ENCODE measurements at places on chromosomes 1 and 21.

- DNase-seq = no peak
Observed at GRCh38 chr1:232009741-232010140, 383.2 kb downstream of the DISC1 start.

DNA sequence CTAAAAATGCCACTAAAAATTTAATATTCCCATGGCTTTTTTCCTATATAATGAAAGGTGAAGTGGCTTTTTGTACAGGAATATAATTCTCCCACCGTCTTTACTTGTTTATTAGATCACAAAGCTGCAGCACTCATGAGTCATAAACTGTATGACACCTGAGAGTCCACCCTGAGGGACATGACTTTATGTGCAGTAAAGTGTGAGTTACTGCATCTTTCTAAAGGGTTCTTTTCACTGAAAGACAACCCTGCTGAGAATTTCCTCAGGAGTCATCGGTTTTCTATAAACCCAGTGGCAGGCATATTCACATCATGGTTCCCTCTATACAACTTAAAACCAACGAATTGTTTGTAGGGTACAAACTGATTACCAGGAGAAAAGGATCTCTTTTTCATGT is 77.4 kb downstream of the APP start:
- DNase-seq = no peak

- no peak for DNase-seq
Observed at GRCh38 chr1:219797009-219797408, 131.3 kb downstream of the SLC30A10 start.

- no peak for DNase-seq
Observed at GRCh38 chr1:179166663-179167417, 62.6 kb downstream of the ABL2 start.

GRCh38 chr1:238409191-238409850 is 518.6 kb upstream of the ZP4 start:
- DNase-seq = no peak

- no peak for DNase-seq
Observed at GRCh38 chr21:39467746-39468145, 16.0 kb downstream of the SH3BGR start.

GRCh38 chr1:17750333-17750732 is 4.8 kb upstream of the ACTL8 start:
- DNase-seq = no peak

DNA sequence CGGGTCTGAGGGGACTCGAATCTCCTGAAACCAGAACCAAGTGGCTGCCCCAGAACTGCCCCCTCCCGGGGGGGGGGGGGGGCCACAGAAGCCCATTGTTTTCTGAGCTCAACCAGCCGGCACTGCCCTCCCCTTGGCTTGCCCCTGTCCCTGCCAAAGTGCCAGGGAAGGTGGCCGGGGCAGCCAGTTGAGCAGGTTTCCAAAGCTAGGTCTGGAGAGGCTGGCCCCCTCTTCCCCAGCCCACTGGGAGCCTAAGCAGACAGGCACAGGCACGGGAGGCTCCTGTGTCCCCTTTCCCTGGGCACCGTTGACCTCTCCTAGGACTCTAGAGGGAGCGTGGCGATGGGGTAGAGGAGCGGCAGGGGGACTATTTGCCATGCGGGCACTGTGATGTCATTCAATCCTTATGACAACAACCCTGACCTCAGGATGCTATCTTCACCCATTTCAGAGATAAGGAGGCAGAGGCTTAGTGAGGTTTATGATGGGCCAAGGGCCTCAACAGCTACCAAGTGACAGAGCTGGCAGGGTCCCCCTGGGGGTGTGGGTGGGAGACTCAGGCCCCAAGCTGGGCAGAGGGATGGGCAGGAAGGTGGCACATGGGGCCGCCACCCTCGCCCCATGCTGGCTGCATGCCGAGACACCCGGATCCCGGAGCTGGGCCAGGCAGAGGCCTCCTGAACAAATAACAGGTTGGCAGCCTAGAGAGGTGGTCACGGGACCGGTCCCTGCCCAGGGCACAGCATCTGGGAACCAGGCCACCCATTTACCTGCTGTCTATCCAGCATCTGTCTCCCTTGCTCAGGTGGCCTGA is 35.0 kb downstream of the RAP1GAP start:
- DNase-seq = no peak

DNA sequence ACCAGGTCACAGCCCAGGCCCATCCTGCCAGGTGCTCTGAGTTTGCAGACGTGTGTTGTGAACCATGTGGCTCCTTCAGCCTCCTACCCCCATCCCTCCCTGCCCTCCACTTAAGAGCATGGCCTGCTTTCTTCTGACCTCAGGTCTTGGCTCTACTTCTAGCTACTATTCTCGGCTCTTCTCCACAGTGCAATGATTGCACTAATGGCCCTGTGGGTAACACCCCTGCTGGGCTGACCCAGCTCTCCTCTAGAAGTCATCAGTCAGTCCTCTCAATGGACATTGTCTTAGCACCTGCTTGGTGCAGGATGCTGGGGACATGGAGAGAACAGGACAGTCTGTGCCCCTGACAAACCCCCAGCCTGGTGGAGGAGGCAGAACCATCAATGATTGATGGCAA is 22.2 kb upstream of the IFFO2 start:
- no peak for DNase-seq

All from AML-193 (cell line).